AG20443 (cell line): ENCODE measurements at places on chromosomes 5 and 9.

- DNase-seq, result peak; percentile 54
These were observed 50.8 kb downstream of the DMRT2 start for GRCh38 chr9:1100945-1101344.

DNA sequence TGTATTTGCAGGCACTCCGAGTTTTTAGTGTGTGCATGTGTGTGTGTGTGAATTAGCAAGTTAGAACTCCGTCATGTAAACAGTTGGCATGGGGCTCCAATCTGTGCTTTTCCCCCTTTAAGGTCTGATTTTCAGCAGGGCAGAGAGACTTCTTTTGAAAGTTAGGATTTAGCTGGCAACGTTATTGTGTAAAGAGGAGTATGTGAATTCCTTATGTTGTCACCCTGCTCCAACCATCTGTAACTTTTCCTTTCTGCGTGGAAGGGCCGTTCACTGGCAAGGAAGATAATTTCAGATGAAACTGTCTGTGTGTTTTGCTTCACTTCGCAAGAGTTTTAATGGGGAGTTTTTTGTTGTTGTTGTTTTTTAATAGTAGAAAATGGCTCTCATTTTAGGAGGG is 332 bp downstream of the SGCD start:
- peak; percentile 17 for DNase-seq

GRCh38 chr5:52690236-52690768 is 97.4 kb upstream of the ITGA1 start:
- peak; percentile 17 for DNase-seq

- DNase-seq, result peak; percentile 24
These were observed 325.2 kb downstream of the PSAT1 start for GRCh38 chr9:78622126-78622525.

GRCh38 chr5:30498972-30499371 is 694.5 kb upstream of the CDH6 start:
- DNase-seq, result no peak

- no peak for DNase-seq
These were observed 53.2 kb downstream of the FRMD3 start for GRCh38 chr9:83484990-83485389.

GRCh38 chr9:82539856-82540579 is 522.9 kb downstream of the RASEF start:
- no peak for DNase-seq

DNA sequence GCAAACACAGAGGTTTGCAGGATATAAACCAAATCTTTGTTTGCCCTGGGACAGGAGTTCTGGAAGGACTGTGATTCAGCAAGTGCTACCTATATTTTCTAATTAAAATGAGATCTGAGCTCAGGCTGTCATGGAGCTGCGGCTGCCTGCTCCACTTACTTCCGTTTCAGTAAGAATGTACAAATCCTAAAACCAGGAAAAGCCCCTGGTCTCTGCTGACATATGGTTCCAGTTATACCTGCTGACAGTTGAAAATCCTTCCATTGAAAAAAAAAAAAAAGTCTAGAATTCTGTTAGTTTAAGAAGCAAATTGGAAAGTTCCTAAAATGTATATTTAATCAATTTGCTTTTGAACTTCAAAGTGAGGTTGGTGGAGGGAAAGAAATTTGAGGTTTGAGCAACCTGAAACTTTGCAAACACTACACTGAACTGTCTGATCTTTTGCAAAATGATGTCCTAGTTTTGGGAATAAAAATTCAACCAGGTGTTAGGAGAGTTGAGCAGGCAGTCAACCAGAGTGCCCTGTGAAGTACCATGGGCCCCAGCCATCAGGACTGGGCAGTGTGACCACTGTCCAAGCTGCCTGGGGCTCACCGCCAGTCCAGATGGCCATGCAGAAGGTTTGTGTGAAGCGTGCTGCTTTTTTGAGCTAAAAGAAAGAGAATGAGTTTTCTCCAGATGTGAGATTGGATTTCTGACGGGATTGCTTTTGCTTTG is 50.6 kb downstream of the SHB start:
- DNase-seq, result no peak

- no peak for DNase-seq
These were observed 64.0 kb downstream of the CRB2 start for GRCh38 chr9:123419721-123420591.

DNA sequence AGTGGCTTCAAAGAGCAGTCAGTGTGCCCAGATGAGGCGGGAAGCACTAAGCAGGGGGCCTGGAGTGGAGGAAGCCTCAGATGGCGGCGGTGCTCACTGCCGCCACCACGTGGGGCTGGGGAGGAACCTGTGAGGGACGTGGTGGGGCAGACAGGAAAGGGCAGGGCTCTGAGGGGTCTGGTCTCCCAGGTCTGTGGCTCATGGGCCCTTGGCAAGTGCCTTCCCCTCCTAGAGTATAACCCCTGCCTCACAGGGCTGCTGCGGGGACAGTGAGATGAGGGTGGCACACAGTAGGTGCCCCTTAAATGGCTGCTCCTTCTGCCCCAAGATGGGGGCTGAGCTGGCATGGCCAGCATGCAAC is 26.6 kb downstream of the NR5A1 start:
- peak; percentile 77 for DNase-seq

- DNase-seq, result no peak
These were observed 34.4 kb downstream of the SMC5 start for GRCh38 chr9:70293214-70293613.

- DNase-seq, result no peak
These were observed 76.4 kb downstream of the ESM1 start for GRCh38 chr5:54908774-54909525.

DNA sequence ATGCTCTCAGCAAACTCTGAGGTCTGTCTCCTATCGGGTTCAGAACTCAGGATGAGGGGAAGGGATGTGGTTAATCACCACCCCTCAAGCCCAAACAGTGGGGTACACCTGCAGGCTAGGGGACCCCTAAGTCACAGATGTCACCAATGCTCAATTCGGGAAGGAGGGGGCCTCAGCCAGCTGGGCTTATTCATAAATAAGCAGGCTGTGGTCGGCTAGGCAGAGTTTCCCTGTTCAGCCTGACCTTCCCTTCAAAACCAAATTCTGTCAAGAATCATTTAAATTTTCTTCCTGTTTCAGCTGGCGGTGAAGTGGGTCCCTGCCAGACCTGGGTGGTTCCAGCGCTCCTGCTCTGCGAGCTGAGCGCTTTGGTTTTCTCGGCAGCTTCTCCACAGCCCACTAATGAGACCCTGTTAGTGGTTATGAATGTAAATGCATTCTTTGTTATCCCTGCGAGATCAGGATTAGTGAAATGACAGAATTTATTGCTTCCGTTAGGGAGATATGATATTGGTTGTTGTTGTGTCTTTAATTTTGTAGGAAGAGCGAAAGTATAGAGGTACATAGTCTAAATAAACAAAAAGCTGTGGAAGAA is 68.3 kb downstream of the AK8 start:
- no peak for DNase-seq

- peak; percentile 95 for DNase-seq
These were observed 190.0 kb downstream of the FANCC start for GRCh38 chr9:95127249-95128176.

GRCh38 chr5:95804736-95805539 is 17.6 kb downstream of the GLRX start:
- no peak for DNase-seq

DNA sequence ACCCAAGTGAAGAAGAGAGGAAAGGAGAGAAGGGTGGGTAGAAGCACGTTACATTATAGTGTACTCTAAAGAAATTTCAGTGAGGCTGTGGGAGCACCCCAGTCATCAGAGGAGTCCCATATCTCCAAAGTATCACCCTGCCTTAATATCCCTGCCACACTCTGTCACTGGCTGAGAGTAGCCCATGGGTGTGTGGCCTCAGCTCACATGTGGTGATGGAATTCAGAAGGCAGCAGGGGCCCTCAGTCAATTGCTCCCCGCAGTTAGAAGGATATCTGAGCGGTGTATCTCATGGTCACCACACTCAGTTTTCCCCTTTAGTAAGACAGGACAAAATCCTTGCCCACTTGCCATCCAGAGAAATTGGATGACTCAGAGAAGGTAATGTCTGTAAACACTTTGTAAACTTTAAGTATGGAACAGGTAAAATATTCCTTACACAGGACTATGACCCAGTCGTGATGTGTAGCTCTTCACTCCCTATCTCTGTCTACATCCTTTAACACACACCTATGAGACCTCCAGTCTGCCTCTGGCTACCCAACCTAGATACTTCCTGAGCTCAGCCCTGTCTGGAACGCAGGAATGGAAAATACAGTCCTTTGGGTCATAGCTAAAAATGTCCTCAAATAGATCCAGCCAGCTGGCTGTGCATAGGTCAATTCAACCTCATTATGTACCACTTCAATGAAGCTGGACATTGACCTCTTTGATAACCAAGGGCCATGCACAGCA is 24.3 kb upstream of the PLIN2 start:
- DNase-seq, result no peak

GRCh38 chr5:38431242-38431853 is 125.1 kb downstream of the LIFR start:
- DNase-seq, result no peak

DNA sequence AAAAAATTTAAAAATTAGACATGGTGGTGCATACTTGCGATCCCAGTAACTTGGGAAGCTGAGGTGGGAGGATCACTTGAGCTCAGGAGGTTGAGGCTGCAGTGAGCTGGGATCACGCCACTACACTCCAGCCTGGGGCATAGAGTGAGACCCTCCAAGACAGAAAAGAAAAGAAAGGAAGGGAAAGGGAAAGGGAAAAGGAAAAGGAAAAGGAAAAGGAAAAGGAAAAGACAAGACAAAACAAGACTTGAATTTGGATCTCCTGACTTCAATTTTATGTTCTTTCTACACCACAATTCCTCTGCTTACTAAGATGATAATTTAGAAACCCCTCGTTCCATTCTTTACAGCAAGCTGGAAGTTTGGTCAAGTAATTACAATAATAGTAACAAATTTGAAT is 88.1 kb downstream of the NR6A1 start:
- no peak for DNase-seq

DNA sequence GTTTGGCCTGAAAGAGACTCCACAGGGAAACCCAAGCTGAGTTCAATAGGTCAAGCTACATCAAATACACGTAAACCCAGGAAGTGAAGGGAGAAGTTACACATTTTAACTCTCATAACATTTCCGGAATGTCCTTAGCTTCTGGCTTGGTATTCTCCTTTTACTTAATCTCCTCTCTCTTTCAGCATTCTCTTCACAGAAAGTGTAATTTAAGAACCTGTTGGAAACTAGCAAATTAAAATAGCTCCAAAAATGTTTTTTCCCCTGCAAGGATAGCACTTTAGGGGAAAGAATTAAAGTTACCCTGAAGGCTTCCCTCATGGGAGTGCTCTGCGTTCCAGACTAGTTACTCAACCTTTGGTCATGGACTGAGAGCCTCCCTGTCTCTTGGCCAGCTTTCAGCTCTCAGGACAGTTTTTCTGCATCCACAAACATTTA is 292.7 kb upstream of the TARS1 start:
- peak; percentile 87 for DNase-seq

DNA sequence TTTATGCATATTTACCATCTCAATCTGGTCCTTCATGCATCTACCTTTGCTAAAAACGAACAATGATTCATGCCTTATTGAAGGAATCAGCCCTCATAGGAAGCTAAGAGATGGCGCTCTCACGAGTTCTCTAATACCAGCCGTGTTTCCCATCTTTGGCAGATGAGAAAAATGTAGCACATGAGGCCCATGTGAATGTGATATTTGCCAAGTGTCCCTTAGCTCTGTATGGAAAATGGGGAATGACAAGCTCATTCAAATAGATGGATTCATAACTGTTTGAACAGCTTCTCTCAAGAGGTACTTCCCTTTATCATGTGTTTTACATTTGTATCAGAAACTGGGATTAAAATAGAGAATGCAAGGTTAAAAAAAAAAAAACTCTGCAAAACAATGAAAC is 66.1 kb downstream of the TTC39B start:
- DNase-seq, result no peak

- no peak for DNase-seq
These were observed 92.8 kb downstream of the MVB12B start for GRCh38 chr9:126419475-126419874.

DNA sequence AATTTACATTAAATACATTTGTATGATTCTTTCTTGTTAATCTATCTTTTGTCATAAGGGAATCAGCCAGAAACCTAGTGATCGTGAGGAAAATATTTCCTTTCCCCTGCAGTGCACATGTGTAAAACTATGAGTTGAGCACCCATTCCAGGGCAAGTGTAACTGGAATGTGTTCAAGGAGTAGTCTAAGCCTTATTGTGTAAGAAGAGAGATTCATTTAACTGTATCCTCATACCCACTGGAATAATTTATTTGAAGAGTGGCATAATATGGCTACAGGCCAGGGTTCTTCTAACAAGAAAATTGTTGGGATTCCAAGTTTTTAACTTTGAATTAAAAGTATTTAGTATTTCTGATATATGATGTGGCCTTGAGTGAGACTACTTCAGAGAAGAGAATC is 1692.7 kb downstream of the EFNA5 start:
- no peak for DNase-seq

GRCh38 chr9:114410910-114411309 is 23.1 kb upstream of the AKNA start:
- no peak for DNase-seq

DNA sequence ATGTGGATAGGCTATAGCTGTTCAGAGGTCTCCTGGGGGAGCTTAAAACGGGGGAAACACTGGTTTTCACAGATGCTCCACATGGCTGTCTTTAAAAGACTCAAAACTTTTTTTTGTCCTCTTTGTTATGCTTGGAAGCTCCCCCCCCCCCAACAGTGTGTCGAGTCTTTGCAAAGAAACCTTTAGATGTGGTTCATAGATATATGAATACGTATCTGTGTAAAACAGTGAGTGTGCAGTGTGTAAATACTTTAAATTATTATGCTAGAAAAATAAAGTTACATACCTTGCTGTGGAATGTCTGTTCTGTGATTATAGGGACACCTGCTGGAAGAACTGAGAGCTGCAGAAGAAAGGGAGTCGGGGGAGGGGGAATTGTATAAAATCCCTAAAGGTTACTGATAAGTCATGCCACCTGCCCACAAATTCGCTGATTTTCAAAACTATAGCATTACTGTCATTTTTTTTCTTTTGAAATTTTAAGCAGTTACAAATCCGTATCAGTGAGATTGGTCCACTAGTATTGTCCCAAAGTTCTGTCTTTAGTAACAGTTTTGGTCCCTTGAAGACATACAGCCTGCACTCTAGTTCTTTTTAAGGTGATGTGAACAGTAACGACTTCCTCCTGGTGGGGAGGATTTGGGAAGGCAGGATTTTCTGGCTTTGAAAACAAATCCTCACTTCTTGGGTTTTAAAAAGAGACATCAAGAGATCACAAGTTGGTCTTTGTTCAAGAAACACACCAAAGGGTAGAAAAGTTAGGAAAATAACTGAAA is 22.9 kb downstream of the RGMB start:
- DNase-seq, result peak; percentile 66

DNA sequence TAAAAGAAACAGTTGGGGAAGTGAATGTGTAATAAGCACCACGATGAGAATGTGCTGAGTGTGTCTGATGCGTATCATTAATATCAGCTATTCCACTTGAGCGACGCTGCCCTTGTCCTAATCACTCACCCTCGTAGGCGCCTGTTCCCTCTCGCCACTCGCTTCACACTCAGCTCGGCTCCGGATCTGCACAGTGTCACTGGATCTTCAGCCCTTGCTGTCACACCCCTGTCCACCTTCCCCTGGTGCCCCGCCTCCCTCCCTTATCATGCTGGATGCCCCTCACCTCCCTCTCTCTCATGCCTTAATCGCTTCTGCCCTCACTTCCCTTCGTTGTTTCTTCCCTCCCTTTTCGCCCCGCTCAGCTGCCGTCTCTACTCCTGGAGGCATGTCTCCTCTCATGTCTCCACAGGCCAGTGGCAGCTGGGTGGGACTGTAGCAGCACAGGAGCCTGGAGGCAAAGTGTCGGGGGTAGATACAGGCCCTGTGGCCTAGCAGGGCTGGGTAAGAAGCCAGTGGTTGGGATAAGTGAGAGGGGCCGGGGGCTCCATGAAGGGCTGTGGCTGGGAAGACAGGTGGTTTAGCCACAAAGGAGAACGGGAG is 43.5 kb downstream of the ANKDD1B start:
- no peak for DNase-seq

GRCh38 chr9:127537014-127537413 is 75.1 kb upstream of the STXBP1 start:
- peak; percentile 53 for DNase-seq
